ENCODE measurements at places on chromosomes 1 and 21. TPM values are rescaled to one million over a fixed set of nuclear protein-coding genes. Genes with fewer than 3 reads are reported as not detected.

GBP7 gene
- not detected for total RNA-seq

IQGAP3 gene
- 13.4 TPM for total RNA-seq

OR2T2 gene
- not detected for total RNA-seq

TFF2 gene
- total RNA-seq: not detected

TMOD4 gene
- total RNA-seq: 1.2 TPM

ZFP69 gene
- total RNA-seq: 5.3 TPM

CRP gene
- not detected for total RNA-seq

C1QB gene
- total RNA-seq: not detected

TRIM45 gene
- 2.7 TPM for total RNA-seq

MXRA8 gene
- total RNA-seq: 2.0 TPM

PSMA5 gene
- total RNA-seq: 50.7 TPM

CYP4A22 gene
- not detected for total RNA-seq

DAB1 gene
- not detected for total RNA-seq

TMEM82 gene
- total RNA-seq: not detected

CYP4Z1 gene
- total RNA-seq: not detected

HORMAD1 gene
- total RNA-seq: not detected

GJB5 gene
- total RNA-seq: 120 TPM

FNDC5 gene
- not detected for total RNA-seq

FCRL5 gene
- total RNA-seq: not detected

SCMH1 gene
- total RNA-seq: 25.7 TPM

CFHR4 gene
- not detected for total RNA-seq

PCAT6 gene
- not detected for total RNA-seq

SH2D1B gene
- not detected for total RNA-seq

TSACC gene
- total RNA-seq: 0.86 TPM

DNAI4 gene
- 1.6 TPM for total RNA-seq

MYCL gene
- total RNA-seq: 3.7 TPM

OR2W3 gene
- total RNA-seq: 0.86 TPM

C1orf116 gene
- 67.3 TPM for total RNA-seq

TTC39A gene
- 0.78 TPM for total RNA-seq

KLHDC9 gene
- 0.68 TPM for total RNA-seq

CGN gene
- 0.19 TPM for total RNA-seq

SYT6 gene
- not detected for total RNA-seq

SH3BP5L gene
- total RNA-seq: 18.4 TPM

GRIK1 gene
- not detected for total RNA-seq

RGS16 gene
- 0.23 TPM for total RNA-seq

SLC37A1 gene
- 4.9 TPM for total RNA-seq

SPATA21 gene
- total RNA-seq: not detected

ACTL8 gene
- total RNA-seq: not detected

TMEM125 gene
- 3.0 TPM for total RNA-seq

OVAAL gene
- not detected for total RNA-seq

OR2T29 gene
- not detected for total RNA-seq

TRNP1 gene
- total RNA-seq: 94.1 TPM

FAM72D gene
- 3.1 TPM for total RNA-seq

HAPLN2 gene
- not detected for total RNA-seq

Data from hair follicular keratinocyte (primary cell).